ENCODE measurements at places on chromosomes 7 and 10. TPM values are rescaled to one million over a fixed set of nuclear protein-coding genes. Genes with fewer than 3 reads are reported as not detected.

The LIPM gene
- total RNA-seq, result not detected

The DENND11 gene
- total RNA-seq, result 6.9 TPM

The CRTAC1 gene
- total RNA-seq, result 5.8 TPM

The GPR85 gene
- total RNA-seq, result 0.65 TPM

The SSC4D gene
- total RNA-seq, result 0.97 TPM

The EGR2 gene
- total RNA-seq, result 0.86 TPM

The KIAA1549 gene
- 1.4 TPM for total RNA-seq

The CACUL1 gene
- total RNA-seq, result 52.0 TPM

The NODAL gene
- total RNA-seq, result not detected

The FEZF1 gene
- total RNA-seq, result not detected

The RBP4 gene
- 11.1 TPM for total RNA-seq

The TMEM72 gene
- not detected for total RNA-seq

The CALD1 gene
- 294 TPM for total RNA-seq

The SLC18A3 gene
- not detected for total RNA-seq

The CYP2E1 gene
- 1.6 TPM for total RNA-seq

The TEX47 gene
- not detected for total RNA-seq

The HGF gene
- 0.65 TPM for total RNA-seq

The SPDYE5 gene
- 0.13 TPM for total RNA-seq

The TRIM74 gene
- total RNA-seq, result not detected

The MALRD1 gene
- 1.7 TPM for total RNA-seq

The C10orf62 gene
- total RNA-seq, result 0.32 TPM

The CALCR gene
- total RNA-seq, result not detected

The SFRP4 gene
- 59.5 TPM for total RNA-seq

The MIOS gene
- total RNA-seq, result 104 TPM

The SUGCT gene
- 10.2 TPM for total RNA-seq

The GIMAP4 gene
- not detected for total RNA-seq

The MASTL gene
- total RNA-seq, result 13.9 TPM

The IFIT5 gene
- 42.4 TPM for total RNA-seq

The PODXL gene
- 7.8 TPM for total RNA-seq

The NCF1 gene
- total RNA-seq, result not detected
